Esophagus squamous epithelium (tissue), 5 donors: ENCODE measurements at places on chromosomes 12 and 14. TPM values are rescaled to one million over a fixed set of nuclear protein-coding genes. Genes with fewer than 3 reads are reported as not detected.

The NUAK1 gene
- total RNA-seq: 1.1 TPM

The SYT10 gene
- not detected for total RNA-seq

The P2RX2 gene
- total RNA-seq: not detected

The FAM222A gene
- 1.8 TPM for total RNA-seq

The HOTAIR gene
- not detected for total RNA-seq

The OTOGL gene
- 0.23 TPM for total RNA-seq

The ACOT6 gene
- total RNA-seq: not detected

The TDRD9 gene
- 0.09 TPM for total RNA-seq

The SRGAP1 gene
- total RNA-seq: 2.9 TPM

The CPSF2 gene
- 71.4 TPM for total RNA-seq

The POTEM gene
- total RNA-seq: not detected
